ENCODE measurements at places on chromosomes 3 and 15.

DNA sequence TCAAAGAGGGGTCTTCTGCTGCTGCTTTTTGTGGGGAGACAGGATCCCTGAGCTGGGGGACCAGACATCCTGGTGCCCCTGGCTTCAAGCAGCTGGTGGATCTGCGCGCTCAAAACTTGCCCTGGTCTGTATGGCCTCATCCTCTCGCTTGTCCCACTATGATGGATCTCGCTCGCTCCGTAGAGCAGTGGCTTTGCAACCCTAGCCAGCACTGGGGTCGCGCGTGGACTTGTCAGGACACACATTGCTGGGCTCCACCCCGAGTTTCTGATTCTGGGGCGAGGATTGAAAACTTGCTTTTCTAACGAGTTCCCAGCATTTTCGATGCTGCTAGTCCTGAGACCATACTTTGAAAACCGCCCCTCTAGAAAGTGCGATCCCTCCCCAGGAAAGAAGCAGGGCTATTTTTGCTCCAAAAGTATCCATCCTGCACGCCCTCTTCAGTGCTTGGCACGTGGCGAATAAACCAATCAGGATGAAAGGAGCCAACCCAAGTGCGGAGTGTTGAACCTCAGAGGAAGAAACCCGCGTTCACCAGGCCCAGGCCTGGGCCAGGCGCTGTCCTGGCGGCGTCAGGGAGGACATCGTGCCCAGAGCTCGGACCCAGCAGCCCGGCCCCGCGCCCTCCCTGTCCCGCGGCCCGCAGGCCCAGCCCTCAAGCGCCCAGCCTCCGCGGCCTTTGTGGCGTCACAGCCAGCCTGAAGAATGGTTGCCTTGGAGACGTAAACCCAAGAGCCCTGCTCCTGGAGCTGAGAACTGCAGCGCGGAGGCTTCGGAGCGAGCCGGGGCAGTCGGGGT is at the start of gene CFAP100:
Gene CFAP100, plus strand, starts transcription at position 731 of the 798 bp plus-strand sequence. CDS start 1,092 bp downstream, outside the sequence.
- peak; percentile 26 for DNase-seq

DNA sequence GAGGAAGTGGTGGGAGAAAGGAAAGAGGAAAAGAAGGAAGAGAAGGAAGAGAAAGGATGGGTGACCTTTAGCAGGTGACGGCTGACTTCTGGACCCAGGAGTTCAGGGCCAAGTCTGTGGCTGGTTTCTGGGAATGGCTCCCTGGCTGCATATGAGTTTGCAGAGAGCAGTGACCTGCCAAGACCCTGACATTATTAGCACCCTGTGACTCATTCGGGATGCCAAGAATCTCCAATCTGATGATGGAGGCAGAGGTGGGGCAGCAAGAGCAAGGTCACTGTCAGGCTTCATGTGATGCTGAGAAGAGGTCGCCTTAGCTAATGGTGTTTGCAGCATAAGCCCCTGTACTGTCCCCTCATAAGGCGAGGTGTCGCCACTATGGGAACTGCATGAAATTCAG is 42.6 kb downstream of the MYZAP start:
- no peak for DNase-seq

GRCh38 chr3:122025296-122025695 is 3.2 kb upstream of the ILDR1 start:
- DNase-seq, result no peak

- no peak for DNase-seq
Observed at GRCh38 chr3:94928921-94929320, 866.1 kb downstream of the NSUN3 start.

- DNase-seq, result no peak
Observed at GRCh38 chr15:70031261-70031660, 66.5 kb downstream of the TLE3 start.

DNA sequence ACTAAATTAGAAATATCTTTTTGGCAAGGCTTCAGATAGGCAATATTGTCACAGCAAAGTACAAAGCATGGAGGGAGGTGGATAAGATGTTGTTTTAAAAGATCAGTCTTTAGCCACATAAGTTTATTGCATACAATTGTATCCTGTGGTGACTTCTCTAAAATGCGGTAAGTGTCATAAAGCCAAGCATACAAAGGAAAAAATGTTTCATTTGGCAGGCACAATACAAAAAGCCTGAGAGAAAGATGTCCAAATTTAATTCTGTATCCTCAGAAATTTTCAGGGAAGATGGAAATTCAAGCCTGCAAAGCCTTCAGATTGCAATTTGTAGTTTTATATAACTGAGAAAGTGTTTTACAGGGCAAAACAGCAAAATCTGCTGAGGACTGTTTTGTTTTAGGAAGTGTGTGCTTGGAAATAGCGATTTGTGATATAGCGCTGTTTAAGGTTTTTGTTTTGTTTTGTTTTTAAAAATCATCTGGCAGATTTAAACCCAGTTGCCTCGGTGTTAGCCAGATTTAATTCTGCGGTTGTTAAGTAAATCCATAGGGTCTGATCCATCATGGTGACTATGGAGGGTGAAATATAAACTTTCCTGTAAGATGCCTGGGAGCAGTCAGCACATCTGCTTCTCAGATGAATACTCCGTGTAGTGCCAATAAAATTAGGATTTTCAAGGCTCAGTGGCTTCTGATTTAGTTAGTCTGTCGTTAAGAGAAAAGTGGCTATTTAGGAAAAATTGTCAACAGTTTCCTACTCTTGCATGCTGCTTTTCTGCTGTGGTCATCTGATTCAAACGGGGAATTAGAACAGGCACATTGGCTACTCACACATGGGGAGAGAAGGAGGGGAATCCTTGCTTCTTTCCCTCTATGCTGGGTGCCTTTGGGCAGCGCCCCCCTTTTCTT is 8.0 kb downstream of the KAT2B start:
- no peak for DNase-seq

- no peak for DNase-seq
Observed at GRCh38 chr3:354432-354831, 157.9 kb downstream of the CHL1 start.

GRCh38 chr3:60514866-60515265 is 736.4 kb downstream of the FHIT start:
- DNase-seq, result no peak

DNA sequence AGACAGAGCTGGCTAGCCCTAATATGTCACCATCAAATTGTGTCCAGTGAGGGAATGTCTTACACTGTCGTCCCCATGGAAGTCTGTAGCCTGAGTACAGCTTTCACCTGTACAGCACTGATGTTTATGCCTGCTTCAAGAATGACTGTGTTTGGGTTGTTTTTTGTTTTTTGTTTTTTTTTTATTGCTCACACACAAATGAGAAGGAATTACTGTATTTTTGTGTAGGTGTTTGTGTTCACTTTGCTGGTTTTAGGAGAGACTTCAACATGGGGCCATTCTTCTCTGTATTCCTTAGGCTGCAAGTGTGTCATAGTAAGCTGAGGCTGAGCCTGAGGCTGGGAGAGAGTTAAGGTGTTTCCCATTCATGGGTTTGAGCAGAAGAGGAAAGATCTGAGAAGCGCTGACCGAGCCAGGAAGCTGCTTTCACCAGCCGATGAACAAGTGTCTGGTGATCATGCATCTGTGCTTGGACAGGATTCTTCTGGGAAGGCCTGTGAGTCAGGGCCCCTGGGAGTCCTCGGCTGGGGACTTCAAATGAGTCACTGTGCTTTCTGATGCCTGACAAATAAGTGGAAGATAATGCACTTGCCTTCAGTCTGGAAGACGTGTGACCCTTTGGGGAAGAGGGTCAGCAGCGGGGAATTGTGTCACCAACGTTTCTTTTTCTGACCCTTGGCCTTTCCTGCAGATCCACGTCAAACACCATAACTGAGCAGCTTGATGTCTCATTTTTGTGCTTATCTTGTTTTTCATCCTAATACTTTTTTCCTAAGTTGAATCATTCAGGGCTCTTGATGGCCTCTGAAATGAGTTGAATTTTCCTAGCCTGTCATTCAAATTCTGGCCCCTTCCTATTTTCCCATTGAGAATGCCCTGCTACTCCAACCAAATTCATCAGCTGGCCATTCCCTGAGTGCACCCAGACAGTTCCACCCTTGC is 36.7 kb upstream of the ZBTB38 start:
- no peak for DNase-seq

DNA sequence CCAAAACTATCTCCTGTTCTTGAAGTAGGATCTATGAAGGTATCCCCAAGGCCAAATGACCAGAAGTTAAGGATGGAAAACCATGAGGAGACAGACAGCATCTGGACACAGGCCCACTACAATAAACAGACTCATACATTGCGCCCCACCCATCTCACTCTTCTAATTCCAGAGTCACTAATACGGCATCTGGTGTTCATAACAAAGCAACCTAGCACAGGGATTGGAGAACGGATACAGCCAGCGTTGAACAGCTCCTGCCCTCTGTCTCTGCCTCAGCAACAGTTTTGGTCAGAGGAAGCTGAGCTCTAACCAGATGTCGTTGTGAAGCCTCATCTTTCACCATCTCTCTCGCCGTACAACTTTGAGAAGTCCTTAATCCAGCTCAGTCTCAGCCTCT is 44.5 kb upstream of the CCDC80 start:
- DNase-seq, result no peak

- no peak for DNase-seq
Observed at GRCh38 chr15:43492266-43492665, 690 bp downstream of the TP53BP1 start.

DNA sequence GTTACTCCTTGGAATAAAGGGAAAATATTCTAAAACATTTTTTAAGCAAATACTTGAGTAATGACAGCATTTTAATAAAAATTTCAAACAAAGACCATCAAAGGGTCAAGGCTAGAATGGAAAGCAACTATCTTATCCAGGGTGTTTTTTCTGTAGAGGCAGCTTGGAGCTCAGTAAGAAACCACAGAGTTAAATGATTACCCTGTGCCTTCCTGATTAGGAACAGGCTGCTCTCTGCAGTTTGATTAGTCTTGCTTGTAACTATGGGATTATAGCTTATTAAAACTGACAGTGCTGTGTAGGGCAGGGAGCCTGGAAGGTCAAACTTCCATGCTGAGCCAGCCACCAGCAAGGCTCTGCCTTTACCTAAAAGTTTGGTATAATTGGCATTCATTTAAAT is 33.1 kb downstream of the QTRT2 start:
- no peak for DNase-seq

DNA sequence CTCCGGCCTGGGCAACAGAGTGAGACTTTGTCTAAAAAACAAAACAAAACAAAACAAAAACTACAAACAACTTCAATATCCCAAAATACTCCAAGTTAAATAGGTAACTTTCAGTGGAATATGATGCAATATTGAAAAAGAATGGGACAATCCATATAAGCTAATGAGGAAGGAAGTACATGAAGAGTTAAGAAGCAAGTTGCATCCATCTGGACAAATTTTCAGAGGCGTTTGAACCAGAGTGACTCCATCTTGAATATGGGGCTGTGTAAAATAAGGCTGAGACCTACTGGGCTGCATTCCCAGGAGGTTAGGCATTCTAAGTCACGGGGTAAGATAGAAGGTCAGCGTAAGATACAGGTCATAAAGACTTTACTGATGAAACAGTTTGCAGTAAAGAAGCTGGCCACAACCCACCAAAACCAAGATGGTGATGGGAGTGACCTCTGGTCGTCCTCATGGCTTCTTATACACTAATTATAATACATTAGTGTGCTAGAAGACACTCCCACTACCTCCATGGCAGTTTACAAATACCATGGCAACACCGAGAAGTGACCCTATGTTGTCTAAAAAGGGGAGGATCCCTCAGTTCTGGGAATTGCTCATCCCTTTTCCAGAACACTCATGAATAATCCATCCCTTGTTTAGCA is 58.1 kb upstream of the LCTL start:
- no peak for DNase-seq

DNA sequence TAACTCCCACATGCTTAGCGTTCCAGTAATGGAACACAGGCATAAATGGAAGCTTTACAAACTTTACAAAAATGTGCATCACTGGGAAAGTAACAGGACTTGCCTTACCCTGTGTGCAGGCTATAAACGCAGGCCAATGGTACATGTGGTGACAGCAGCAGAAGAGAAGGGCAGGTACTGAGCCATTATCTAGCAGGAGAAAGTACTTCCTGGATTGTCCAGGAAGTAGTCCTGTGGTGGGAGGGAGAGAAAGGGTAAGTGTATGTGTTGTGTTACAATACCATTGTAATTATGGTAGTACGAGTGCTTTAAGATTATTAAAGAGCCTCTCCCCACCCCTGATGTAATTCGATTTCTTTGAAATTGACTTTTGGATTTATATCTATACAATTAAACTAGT is 5.3 kb downstream of the ATP1B3 start:
- DNase-seq, result no peak

DNA sequence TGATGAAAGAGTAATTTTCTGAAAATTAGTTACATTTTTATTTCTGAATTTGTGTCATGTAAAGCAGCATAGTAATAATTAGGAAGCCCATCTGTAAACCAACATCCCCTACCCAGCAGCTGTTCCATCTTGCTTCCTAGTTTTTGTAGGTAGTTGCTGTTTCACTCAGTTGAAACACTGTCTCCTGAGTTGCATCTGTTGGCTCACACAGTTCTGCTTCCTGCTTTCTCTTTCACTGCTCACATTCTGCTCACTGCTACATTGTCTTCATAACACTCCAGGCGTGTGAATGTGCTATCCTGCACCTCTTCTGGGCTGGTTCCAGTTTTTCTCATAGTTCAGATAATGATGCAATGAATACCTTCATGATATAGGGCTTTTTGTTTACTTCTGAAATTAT is 123.4 kb downstream of the EPHB1 start:
- no peak for DNase-seq

DNA sequence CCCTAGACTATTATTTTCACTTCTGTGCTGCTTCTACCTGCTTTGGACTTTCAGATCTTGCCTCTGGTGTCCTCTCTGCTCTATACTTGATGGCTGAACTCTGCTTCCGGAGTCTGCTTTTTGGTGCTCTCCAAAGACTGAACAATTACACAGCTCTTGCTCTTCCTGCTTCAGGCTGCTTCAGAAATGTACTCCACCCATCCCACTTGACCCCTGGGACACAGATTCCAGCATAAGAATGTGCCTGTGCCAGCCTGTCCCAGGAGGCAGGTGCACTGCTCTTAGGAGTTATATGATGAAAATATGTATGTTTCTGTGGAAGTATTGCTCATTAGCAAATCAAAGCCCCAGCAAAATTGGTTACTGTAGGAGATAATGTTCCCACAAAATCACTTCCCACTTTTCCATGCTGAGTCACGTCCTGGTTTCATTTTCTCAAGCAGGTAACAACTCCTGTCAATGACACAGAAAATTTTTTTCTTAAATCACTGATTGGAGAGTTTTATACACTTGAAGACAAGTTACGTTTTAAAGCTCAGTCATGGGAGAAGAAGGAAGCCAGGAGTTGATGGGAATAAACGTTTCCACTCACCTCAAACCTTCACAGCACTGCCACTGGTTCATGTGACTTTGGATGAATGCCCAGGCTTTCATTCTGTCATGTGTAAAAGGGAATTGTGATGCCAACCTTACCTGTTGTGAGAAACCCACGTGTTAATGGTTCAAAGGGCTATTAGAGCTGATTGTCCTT is 239.4 kb upstream of the ZPLD1 start:
- no peak for DNase-seq

DNA sequence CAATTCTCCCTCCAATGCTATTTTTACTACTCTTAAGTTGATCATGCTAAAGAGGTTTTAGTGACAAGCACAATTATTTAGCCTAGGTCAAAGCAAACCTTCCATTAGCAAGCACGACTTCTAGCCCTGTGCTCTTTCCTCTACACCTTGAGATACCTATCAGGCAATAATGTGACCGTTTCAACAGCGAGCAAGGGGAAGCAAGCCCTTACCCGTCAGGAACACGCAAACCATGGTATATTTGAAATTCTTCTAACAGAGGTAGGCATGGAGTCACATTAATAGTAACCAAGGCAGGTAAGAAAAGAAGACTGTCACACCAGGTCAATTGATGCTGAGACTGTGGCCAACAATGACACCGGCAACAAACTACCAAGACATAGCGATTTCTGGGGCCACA is 68.9 kb upstream of the VGLL4 start:
- DNase-seq, result no peak

GRCh38 chr3:58366699-58367098 is 34.0 kb downstream of the PXK start:
- DNase-seq, result no peak
